ENCODE measurements at places on chromosomes 12 and 14.

- no peak for DNase-seq
Observed at GRCh38 chr14:31320216-31320615, 100.1 kb downstream of the HEATR5A start.

DNA sequence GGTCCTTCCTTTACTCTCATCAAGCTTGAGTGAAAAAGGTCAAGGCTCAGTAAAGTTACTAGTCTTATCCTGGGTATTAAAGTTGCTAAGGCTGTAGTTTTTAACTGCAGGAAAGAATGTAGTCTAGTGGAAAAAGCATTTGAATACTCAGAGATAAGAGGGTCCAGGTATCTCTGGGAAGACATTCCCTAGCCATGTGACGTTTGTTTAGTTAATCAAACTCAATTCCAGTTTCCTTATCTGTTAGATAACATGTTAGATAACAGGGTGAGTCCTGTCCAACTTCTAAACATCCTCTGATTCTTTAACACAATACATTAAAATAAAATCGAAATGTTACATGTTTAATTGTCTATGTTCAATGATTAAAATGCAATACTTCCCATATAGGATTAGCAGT, 720.7 kb upstream of the LMO3 start:
- no peak for DNase-seq

GRCh38 chr14:102532204-102532658, 22.7 kb upstream of the ANKRD9 start:
- DNase-seq: no peak

- no peak for DNase-seq
Observed at GRCh38 chr14:78605025-78605762, 435.0 kb downstream of the NRXN3 start.

DNA sequence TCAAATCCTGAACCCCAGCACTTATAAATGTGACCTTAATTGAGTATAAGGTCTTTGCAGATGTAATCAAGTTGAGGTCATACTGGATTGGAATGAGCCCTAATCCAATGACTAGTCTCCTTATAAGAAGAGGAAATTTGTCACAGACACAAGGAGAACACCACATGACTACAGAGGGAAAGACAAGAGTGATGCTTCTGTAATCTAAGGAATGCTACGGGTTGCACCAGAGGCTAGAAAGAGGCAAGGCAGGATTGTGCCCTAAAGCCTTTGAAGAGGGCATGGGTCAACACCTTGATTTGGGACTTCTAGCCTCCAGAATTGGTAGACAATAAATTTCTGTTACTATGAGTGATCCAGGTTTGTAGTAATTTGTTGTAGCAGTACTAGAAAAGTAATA, 135.0 kb downstream of the FOXG1 start:
- DNase-seq: no peak
